ENCODE measurements at places on chromosomes 12 and 14.

DNA sequence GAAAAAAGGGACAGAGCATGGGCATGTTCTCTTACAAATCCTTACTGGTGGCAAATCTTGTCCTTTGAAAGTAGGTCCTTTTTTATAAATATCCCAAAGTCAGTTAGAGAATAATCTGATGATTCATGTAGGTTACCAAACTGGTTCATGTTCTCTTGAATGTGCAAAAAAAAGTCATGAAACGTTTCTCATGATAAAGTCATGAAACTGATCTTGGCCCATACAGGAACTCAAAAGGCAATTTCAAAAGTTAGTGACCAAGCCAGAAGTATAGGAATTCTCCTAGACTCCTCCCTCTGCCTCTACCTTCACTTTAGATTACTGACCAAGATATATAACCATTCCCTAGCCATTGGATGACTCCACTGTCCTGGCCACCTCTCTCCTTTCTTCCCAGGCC is 27.3 kb upstream of the SPTSSA start:
- no peak for DNase-seq

GRCh38 chr12:15205341-15206010 is 15.7 kb downstream of the RERG start:
- no peak for DNase-seq

GRCh38 chr12:108850854-108851573 is 6.4 kb downstream of the SSH1 start:
- DNase-seq, result peak; percentile 76

DNA sequence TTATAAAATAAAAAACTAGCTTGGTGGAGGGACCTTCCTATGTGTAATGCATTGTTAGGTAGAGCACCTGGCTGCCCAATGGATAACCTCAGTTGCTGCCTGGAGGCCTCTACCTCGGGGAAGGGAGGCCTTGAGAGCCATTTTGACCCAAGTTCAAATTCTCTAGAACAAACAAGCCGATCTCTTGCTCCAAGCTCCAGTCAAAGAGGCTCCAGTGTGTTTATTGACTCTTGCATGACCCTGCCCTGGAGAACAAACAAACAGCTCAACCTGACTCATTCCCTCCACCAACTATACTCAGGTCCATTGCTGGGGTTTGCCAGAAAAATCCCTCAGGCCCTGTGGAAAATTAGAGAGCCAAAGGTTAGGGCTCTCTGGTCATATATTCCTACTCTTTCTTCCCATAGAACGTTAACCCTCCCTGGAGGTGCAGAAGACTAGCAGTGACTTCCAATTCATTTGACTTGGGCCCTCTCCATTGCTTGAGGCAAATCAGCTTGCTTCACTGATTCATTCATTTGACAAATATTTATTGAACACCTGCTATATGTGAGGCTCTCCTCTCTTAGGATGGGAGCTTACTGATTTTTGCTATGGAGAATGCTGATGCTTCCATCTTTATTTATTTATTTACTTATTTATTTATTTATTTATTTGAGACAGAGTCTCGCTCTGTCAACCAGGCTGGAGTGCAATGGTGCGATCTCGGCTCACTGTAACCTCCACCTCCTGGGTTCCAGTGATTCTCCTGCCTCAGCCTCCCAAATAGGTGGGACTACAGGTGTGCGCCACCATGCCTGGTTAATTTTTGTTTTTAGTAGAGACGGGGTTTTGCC is 73.7 kb upstream of the CISTR start:
- DNase-seq, result no peak

- no peak for DNase-seq
Measured at GRCh38 chr12:50188875-50189575, 21.9 kb upstream of the CERS5 start.

DNA sequence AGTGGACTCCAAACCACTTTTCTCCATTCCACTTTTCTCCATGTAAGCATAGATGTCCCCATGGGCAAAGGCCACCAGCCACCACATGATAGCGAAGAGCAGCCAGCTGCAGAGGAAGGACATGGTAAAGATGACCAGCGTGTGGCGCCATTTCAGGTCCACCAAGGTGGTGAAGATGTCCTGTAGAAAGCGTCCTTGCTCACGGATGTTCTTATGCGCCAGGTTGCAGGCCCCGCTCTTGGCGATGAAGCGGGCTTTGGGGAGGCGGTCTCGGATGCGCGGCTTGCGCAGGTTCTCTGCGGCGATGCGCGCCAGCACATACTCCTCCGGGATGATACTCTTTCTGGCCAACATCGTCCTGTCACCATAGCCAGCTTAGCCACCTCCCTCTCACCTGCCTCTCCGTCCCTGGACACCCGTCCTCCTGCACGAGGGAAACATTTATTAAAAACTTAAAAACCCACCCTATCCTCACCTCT is 1.2 kb downstream of the KCNJ8 start:
- DNase-seq, result peak; percentile 89

- no peak for DNase-seq
Measured at GRCh38 chr12:78721906-78722305, 142.7 kb upstream of the SYT1 start.

GRCh38 chr12:131991816-131992430 is 42.2 kb downstream of the EP400 start:
- DNase-seq, result no peak

DNA sequence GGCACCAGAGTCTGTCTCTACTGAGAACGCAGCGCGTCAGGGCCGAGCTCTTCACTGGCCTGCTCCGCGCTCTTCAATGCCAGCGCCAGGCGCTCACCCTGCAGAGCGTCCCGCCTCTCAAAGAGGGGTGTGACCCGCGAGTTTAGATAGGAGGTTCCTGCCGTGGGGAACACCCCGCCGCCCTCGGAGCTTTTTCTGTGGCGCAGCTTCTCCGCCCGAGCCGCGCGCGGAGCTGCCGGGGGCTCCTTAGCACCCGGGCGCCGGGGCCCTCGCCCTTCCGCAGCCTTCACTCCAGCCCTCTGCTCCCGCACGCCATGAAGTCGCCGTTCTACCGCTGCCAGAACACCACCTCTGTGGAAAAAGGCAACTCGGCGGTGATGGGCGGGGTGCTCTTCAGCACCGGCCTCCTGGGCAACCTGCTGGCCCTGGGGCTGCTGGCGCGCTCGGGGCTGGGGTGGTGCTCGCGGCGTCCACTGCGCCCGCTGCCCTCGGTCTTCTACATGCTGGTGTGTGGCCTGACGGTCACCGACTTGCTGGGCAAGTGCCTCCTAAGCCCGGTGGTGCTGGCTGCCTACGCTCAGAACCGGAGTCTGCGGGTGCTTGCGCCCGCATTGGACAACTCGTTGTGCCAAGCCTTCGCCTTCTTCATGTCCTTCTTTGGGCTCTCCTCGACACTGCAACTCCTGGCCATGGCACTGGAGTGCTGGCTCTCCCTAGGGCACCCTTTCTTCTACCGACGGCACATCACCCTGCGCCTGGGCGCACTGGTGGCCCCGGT is at the start of gene PTGDR:
Gene PTGDR (plus strand): TSS at position 198 of the 778 bp plus-strand sequence. CDS start 117 bp downstream, at position 315.
- DNase-seq, result no peak

DNA sequence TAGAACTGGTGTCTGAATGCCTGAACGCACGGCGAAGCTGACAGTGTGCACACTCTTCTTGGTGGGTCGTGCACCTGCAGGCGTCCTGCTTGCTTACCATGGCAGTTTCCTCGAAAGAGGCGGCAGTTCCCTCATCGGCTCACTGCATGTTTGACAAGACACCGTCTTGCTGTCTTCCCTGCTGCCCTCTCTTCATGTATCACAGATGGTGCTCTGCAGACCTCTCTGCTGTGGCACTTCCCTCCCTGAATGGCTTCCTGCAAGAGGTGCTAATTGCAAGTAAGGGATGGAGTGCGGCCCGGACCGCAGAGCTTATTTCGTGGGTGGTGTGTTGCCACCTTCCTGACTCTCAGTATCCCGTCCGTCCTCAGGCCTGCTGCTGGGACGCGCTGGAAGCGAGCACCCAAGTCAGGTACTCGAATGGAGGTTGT is 156.7 kb upstream of the RTL1 start:
- DNase-seq, result no peak

DNA sequence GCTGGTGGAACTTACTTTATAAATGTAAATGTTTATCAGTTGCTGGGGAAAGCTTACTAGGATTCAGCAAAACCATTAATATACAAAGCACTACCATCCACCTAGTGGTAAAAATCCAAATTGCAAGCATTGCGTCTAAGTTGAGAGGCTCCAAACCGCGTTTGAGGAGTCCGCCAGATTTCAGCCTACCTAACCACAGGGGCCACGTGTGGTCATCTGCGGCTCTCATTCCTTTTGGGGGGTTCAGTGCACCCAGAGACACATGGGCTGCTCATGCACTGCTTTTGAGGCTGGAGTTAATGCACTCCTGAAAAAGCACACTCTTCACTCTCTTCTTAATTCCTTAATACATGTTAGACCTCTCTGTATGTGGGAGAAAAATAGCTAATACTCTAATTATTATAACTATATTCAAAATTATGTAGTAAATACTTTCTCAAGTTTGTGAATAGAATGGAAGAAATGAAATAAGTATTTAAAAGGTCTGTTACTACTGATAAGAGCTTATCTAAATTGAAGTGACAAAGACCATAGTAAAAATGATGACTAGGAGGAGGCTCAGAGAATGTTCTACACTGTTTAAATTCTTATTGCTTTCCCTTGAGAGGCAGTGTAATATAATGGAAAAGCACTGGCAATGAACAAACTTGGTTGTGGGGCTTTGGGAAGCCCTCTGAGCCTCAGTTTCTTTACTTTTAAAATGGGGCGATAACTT is 41.4 kb upstream of the MANSC4 start:
- peak; percentile 39 for DNase-seq

DNA sequence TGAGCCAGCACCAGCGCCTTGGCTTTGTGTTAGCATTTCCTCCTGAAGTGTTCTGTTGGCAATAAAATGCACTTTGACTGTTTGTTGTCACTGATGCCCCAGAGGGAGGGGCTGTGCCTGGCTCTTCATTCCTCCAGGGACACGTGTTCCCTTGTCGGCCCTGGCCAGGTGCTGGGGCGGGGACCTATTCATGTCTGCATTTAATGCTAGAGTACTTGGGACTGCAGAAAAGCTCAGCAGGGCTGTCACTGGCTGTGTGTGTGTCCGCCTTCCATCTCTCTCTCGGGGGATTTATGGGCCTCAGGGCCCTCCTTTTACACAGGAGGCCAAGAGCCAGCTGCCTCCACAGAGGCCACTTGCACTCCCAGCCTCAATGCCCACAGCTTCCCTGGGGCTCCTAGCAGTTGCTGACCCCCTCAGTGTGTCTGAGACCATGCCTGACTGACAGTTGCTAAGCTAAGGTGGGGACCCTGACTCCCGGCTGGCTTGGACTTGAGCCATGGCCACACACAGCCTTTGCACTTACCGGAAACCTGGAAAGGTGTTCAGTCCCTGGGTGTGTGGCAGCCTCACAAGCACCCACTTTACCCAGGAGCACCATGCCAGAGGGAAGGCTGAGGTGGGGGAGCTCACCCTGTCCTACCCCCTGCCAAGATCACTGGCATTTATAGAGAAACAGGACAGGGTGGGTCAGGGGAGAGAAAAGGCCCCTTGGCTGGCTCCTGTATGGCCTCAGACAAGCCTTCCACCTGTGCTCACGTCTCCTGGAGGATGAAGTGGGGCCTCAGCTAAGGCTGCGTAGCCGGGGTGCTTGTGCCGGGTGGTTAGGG is 27.8 kb downstream of the HIP1R start:
- DNase-seq, result peak; percentile 76

DNA sequence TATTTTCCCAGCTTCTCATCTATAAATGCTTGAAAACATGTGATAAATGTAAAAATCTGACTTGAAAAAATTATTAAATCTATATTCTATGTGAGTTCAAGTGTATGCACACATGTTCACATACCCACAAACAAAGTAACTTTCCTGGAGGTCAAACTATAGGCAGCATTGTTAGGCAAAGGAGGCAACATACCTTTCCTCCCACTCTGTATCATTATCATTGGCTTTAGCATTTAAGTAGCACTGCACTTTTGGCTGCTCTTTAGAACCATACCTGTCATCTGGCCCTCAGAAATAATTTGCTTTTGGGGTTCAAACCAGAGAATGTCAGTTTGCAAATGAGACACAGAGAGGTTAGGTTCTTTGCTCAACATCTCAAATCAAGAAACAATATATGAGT is 102.4 kb upstream of the CCDC196 start:
- DNase-seq, result no peak

DNA sequence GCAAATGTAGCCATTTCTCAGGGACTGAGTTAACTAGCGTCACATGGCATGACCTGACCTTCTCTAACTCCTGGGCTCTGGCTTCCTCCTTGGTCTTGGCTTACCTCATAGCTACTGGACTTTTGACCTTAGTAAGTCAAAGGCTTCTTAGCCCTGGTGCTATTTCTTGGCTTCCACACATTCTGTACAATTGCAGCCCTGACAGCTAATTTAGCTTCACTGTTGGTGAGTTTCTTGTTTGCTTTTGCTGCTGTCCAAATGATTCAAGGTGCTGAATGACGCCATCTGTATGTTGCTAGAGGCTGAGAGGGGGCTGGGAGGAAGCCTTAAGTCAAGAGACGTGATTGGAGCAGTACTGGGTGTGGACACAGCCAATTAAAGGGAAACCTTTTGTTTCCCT is 202.7 kb downstream of the PRKD1 start:
- DNase-seq, result no peak

- DNase-seq, result no peak
Measured at GRCh38 chr12:29980304-29980703, 196.6 kb upstream of the TMTC1 start.

DNA sequence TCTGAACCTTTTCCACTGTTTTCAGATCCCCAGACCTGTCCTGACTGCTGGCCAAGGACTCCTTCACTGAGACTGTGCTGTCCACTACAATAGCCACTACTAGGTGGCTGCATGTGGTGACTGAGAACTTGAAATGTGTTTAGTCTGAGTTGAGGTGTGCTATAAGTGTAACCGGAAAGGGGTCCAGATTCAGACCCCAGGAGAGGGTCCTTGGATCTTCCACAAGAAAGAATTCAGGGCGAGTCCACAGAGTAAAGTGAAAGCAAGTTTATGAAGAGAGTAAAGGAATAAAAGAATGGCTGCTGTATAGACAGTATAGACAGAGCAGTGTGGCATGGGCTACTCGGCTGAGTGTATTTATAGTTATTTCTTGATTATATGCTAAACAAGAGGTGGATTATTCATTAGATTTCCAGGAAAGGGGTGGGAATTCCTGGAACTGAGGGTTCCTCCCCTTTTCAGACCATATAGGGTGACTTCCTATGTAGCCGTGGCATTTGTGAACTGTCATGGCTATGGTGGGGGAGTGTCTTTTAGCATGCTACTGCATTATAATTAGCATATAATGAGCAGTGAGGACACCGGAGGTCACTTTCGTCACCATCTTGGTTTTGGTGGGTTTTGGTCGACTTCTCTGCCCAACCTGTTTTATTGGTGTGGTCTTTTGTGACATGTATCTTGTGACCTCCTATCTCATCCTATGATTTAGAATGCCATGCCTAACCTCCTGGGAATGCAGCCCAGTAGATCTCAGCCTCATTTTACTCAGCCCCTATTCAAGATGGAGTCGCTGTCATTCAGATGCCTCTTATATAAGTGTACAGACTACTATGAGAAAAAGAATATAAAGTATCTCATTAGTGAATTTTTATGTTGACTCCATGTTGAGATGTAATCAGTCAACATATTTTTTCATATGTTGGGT is 70.0 kb upstream of the SRSF5 start:
- DNase-seq, result no peak

DNA sequence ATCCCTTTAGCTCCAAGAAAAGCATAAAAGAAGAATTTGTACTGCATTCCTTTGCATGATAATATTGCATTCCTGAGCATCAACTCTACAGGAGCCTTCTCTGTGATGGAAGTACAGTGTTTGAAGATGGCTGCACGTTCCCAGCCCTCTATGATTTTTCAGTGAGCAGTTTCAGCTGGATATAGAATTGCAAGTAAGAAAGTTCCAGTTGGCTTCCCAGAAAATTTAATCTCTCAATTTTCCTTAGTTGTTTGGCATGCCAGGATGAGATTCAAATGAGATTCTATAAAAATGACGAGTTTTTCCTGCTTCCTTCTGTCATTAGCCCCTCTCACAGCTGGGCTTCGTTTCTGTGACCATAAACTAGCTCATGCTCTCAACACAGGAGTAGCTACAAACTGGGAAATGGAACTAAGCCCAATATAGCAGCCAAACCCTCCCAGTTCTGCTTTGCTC is 109.9 kb downstream of the TTC8 start:
- no peak for DNase-seq
